Pulmonary artery endothelial cell (primary cell): ENCODE measurements at places on chromosomes 1 and 21.

- no peak for DNase-seq
These were observed 29.8 kb downstream of the C1orf116 start for GRCh38 chr1:207002724-207003146.

GRCh38 chr21:17461014-17461413 is 51.8 kb upstream of the CXADR start:
- no peak for DNase-seq

DNA sequence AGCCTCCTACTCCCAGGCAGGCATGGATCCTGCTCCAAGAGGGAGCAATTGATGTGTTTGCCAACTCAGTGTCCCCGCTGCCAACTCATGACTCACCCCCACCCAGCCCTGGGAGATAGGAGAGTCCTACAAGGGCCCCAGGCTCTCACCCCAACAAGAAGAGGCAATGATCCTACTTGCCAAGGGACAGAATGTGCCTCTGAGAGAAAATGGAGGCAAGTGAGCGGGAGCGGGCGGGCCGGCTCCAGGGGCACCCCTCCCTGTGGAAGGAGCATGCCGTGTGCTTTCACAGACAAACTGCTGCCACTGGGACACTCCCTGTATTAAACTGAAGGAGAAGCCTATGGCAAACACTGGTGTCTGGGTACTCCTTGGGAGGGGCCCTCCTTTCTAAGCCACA is 16.7 kb downstream of the PKP1 start:
- DNase-seq, result no peak

GRCh38 chr1:153655333-153655732 is 3.2 kb upstream of the SNAPIN start:
- DNase-seq, result no peak

DNA sequence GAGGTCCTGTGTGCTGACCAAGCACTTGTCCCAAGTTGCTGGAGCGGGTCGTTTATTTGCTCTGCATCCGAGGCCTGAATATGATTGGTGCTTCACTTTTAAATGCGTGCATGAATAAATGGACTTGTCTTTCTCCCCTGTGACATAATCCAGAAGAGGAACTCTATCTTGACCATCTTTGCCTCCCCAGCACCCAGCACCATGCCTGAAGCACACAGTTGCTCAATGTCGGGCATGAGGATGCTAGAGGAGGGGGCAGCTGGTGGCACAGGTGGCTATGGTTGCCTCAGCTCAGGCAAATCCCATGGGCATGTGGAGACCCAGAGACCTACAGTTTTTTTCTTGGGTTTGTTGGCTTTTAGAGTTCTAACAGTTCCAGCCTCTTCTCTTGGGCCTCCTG is 142.6 kb downstream of the KAZN start:
- no peak for DNase-seq

DNA sequence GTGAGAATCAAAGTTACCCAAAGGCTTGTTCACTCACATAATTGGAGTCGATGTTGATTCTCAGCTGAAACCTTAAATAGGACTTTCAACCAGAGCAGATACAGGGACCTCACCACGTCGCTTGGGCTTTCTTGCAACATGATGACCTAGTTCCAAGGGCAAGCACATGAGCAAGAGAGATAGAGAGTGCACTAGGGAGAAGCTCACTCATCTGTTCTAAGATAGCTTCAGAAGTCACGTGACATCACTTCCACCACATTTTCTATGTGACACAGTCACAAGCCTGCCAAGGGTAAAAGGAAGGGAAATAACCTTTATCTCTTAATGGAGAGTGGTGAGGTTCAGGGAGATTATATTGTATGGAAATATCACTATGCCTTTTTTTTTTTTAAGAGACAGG is 470.1 kb upstream of the PLXNA2 start:
- DNase-seq, result no peak
